ENCODE measurements at places on chromosomes 5 and 9.

GRCh38 chr5:102789469-102789868 is 34.4 kb downstream of the PAM start:
- DNase-seq = no peak

GRCh38 chr9:72382405-72382804 is 17.4 kb upstream of the ZFAND5 start:
- DNase-seq = no peak

DNA sequence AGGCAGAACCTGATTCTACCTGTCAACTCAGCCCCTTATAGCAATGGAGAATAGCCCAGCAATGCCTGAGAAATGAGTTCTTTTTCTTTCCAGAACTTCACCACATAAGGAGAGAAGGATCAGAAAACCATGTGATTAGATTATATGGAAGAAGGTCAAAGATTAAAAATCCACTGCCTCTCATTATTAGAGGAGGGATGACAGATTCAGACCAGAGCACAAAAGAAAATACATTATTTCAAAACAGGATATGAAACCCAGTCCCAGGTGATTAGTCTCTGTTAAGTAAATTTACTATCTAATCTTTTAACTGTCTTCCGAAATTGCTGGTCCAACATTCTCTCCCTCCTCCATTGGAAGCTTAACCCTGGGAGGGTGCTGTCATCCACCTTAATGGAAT is 322.4 kb downstream of the SLIT3 start:
- no peak for DNase-seq

GRCh38 chr9:137232510-137232909 is 1.8 kb downstream of the SLC34A3 start:
- DNase-seq = no peak

DNA sequence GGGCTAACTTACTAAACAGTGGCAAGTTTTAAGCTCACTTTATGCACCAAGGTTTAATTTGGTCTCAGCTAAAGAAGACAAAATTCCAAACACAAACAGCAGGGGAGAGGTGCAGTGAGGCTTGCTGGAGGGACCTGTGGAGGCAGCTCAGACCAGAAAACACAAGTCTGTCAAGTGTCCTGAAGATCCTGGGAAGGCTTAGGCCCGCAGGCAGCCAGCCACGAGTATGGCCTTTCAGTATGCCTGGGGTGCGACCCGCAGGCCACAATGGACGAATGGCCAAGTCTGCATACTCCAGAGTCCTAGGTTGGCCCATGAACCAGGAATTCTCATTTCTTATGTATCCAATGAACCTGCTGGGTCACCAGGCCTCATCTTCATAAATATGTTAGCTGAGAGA is 9.3 kb downstream of the CCNI2 start:
- DNase-seq = no peak

DNA sequence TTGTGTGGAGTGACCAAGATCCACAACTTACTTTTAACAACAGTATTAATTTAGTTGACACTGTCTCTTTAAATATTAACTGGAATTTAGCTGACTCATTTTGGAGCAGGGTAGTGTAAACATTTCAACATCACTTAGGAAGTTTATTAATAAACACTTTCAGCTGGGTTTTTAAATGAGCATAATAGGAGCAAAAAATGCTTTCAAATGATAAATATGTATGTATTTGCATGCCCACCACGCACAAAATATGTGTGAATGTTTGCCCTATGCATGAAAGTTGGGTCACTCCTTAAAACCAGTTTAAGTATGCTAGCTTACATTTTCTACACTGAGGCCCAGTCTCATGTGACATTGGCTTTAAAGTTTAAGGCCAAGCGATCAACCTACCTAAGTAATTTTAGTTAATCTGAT is 2.9 kb downstream of the ZFAND5 start:
- DNase-seq = no peak

DNA sequence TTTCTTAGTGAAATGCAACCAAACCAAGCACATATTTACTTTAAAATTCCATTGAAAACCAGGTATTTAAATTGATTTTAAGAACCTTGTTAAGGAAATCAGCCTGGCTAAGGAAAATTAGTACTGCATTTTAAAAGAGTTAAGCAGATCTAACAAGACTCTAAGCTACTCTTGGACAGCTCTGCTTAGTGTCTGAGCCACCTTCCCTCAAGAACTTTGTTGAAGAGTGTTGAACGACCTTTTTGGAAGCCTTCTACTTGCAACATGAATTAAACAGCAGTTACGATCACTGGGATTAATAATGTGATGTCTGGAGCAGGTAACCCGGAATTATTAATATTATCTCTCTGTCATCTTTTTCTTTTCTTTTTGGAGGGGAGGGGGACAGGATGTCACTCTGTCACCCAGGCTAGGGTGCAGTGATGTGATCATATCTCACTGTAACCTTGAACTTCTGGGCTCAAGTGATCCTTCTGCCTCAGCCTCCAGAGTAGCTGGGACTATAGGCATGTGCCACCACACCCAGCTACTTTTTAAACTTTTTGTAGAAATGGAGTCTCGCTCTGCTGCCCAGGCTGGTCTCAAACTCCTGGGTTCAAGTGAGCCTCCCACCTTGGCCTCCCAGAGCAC is 74.7 kb downstream of the ANKRD55 start:
- no peak for DNase-seq

DNA sequence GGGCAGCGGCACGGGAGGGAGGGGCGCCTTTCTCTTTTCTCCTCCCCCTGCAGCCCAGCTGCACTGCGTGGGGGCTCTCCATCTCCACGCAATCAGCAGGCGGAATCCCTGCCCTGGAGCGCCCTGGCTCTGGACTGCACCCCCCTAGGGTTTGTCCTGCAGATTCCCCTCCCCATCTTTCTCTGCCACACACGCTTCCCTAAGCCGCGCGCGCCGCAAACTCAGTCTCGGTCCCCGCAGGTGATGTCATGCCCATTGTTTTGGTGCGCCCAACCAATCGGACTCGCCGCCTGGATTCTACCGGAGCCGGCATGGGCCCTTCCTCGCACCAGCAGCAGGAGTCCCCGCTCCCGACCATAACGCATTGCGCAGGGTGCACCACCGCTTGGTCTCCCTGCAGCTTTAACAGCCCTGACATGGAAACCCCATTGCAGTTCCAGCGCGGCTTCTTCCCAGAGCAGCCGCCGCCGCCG is at the start of gene KCNN2:
TSS of gene KCNN2 (plus strand) at position 347 of the 473 bp plus-strand sequence. CDS start at position 417, 70 bp downstream.
- no peak for DNase-seq

- peak; percentile 86 for DNase-seq
Observed at GRCh38 chr9:107637421-107638420, 148.2 kb upstream of the KLF4 start.

GRCh38 chr9:28365020-28365640 is 791.8 kb upstream of the C9orf72 start:
- no peak for DNase-seq

DNA sequence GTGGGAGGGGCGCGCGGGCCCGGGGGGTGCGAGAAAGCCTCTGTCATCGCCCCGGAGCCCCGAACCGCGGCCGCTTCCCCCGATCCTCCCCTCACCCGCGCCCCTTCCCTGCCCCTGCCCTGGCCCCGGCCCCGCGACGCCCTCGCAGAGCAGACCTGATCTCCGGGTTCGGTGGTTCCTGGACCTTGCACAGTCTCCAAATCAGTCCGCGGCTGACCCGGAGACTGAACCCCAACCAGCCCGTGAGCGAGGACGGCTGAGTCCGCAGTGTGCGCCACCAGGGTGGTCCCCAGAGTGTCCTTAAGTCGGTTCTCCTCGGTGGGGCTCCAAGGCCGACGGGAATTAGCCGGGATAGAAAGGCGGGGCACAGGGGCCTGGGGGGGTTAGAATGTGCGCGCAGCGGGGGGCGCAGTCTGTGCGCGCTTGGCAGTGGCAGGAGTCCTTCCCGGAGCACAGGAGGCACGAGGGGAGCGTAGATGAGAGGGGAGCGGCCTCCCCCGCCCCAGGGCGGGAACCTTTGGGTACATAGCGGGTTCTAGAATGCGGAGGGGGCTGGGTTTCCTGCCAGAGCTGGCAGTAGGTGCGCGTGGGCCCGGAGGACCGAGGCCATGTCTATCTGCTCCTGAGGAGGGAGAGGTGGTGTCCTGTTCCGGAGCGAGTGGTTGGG is 779 bp downstream of the PKN3 start:
- DNase-seq = no peak

DNA sequence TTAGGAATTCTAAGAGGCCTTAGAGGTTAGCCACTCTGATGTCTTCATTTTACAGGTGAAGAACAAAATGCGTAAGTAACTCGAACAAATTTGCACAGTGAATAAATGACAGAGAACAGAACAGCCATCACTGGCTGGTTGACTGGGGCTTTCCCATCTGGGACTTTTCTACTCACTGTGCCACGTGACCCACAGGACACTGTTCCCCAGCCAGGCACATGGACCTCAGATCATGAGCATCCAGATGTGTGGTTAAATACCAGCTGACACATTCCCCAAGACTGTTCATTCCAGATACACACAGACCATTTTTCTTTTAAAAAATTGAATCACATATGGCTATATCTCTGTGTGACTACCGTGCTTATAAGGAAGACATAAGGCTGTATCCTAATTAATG is 25.8 kb upstream of the MED10 start:
- DNase-seq = peak; percentile 21

GRCh38 chr5:17222664-17223063 is 5.2 kb downstream of the BASP1 start:
- no peak for DNase-seq

DNA sequence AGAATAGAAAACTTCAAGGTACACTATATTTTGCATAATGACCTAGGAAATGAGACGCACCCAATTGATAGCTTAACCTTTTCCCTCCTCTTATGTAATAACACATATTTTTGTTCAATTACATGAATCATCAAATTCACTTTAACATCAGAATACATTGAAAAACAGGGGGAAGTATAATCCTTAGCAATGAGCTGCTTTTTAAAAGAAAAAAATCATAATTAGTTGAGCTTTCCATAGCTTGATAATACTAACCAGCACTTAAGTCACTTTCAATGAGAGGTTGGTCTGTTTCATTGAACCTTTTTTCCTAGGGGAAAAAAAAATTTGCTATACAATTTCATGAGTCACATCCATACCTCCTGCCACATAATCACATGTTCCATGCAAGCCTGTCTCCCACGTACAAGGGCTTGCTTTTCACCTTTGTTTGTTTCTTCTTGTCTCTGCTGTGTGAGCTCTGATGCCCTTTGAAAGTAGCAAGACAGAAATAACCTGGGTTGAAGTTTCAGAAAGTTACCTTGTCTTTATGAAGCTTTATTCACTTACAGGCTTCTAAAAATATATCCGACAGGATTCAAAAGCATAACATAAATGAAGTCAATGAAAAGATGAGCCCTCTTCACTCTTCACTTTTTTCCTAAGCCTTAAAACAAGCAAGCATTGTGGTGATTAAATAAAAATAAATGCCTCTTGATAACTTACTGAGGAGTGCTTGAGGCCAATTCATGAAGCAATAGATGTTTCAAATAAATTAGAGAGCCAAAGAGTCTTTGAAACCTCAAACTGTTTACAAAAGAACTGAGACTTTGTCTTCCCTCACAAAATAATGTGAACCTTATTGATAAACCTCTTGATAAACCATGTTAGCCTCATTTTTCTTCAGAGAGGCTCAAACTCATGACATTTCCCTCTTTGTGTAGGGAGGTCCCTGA is 108.5 kb downstream of the FEM1C start:
- DNase-seq = no peak

- no peak for DNase-seq
Observed at GRCh38 chr9:69816735-69817134, 3.9 kb upstream of the CFAP95 start.

GRCh38 chr5:61610678-61611024 is 278.6 kb downstream of the ZSWIM6 start:
- no peak for DNase-seq

GRCh38 chr5:103216697-103217096 is 41.9 kb upstream of the MACIR start:
- no peak for DNase-seq

DNA sequence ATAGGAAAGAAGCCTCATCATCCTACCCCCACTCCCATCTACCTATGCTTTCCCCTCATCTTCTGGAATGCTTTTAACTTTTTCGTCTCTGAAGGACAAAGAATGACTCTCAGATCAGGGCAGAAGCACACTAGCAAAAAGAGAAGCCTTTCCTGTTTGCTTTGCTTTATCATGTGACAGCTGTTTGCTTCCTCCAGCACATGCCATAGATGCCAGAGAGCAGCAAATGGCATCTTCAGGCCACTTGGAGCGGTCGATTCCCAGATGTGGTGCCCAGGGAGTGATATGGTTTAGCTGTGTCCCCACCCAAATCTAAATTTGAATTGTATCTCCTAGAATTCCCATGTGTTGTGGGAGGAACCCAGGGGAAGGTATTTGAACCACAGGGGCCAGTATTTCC is 294.8 kb downstream of the GADD45G start:
- DNase-seq = no peak

- DNase-seq = no peak
Observed at GRCh38 chr5:149962601-149963300, 2.2 kb downstream of the SLC26A2 start.

- DNase-seq = no peak
Observed at GRCh38 chr9:106616026-106616425, 246.9 kb upstream of the ZNF462 start.

- DNase-seq = no peak
Observed at GRCh38 chr9:121656941-121657470, 5.6 kb downstream of the DAB2IP start.

GRCh38 chr9:125663127-125663526 is 43.9 kb downstream of the MAPKAP1 start:
- no peak for DNase-seq

DNA sequence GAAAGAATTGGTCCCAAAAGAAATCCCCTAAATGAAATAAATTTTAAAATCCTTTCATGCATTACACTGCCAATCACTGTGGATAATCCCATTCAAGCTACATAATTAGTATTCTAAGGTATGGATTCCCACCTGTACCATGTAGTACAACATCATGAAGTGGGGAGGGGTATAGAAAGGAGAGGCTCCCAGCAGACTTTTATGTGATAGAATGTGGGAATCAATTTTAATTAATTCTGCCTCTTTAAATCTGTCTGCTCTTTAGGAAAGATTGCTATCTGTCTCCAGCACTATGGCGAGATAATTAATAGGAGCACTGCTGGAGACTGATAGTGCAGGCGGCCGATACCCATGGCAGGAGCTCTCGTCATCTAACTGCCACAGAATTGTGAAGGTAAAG is 95.4 kb downstream of the CDH12 start:
- DNase-seq = no peak

- DNase-seq = no peak
Observed at GRCh38 chr5:148558892-148559291, 95.4 kb downstream of the HTR4 start.

DNA sequence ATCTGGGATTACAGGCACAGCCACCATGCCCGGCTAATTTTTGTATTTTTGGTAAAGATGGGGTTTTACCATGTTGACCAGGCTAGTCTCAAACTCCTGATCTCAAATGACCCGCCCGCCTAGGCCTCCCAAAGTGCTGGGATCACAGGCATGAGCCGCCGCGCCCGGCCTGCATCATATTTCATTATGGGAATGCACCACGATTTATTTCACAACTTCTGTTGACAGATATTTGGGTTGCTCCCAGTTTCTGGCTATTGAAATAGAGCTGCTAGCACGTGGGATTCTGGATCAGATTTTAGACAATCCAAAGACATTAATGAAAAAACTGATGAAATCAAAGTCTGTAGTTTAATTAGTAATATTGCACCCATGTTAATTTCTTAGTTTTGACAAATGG is 48.4 kb upstream of the FUBP3 start:
- DNase-seq = peak; percentile 19

Data from GM04503 (cell line).